Omental fat pad (tissue), 4 donors: ENCODE measurements at places on chromosomes 3 and 15.

DNA sequence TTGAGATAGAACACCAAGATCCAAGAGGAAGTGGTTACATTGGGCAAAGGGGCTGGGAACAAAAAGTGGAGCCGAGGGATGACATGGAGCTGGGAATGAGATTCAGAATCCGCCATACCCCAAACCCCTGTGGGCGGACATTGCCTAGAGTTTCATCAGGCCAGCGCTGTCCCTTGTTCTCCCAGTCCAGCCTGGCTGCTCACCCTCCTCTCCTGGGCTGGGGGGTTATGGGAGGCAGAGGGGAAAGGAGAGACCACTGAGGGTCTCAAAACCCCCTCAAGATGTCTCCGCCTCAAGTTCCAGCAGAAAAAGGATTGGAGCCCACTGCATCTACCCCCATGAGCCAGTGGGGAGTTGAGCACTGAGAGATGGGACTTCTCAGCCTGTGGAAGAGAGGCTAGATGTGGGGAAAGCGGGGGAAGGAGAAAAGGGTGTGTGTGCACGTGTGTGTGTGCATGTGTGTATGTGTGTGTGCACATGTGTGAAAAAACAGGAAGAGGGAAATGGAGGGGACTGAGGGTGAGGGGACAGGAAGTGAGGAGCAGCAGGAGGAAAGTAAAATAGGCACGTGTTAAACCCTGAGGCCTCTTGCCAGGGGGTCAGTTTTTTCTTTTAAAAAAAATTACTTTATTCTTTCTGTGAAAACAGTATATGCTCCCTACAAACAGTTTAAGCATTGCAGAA, 14.3 kb downstream of the GRM2 start:
- no peak for DNase-seq

GRCh38 chr3:60582288-60582687, 669.0 kb downstream of the FHIT start:
- no peak for DNase-seq

DNA sequence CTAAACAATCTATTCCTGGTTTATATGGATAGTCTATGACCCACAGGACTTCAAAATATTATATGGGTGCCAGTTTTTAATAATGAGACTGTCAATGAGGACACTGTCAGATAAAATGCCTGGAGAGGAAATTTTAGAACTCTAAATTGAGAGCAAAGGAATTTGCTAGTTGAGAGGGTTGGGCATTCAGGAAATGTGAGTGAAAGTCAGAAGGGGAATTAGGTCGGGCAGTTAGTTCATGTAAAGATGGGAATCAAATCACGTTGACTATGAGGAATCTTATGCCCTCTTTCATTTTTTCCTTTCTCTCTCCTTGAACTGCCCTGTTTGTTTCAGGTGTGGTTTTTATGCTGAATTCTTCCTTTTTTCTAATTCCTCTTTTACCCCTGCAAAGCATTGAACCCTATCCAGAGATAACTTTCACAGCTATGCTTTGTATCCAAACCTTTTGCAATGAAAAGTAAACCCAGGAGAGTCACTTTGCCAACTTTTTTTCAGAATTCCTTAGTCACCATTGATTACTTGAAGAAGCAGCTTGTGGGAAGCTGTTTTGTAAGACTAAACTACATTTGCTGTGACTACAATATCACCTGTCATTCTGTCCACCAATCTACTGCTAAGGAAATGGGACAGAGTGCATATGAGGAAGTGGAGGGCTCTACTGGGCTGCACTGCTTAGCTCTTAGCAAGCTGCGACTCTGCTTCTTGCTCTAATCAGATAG, 27.8 kb downstream of the CHP1 start:
- no peak for DNase-seq

DNA sequence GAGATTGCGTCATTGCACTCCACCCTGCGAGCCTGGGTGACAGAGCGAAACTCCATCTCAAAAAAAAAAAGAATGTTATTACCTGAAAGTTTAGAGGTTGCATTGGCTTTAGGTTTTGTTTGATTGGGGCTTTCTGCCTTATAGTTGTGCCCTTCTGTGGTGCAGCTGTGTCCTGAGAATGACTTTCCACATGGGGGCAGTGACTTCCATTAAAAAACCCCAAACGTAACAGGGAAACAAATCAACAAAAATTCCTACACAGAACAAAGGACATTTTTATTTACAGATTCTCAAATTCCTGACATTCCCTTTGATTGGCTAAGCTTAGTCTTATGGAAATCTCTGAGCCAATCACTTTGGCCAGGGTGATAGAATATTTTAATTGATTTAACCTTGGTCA, 154.1 kb upstream of the GPR149 start:
- no peak for DNase-seq

DNA sequence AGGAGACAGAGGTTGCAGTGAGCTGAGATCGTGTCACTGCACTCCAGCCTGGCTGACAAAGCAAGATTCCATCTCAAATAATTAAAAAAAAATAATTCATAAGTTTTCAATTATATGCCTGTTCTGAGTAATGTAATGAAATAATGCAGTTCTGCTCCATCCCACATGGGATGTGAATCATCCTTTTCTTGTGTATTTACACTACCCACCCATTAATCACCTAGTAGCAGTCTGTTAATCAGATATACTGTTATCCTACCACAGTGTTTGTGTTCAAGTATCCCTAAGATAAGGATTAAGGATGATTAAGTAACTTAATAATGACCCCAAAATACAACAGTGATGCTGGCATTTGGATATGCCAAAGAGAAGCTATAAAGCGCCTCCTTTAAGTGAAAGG, 38.8 kb downstream of the PIGB start:
- DNase-seq, result no peak
